ENCODE measurements at places on chromosomes 12 and 14.

GRCh38 chr12:80602455-80602854, 105.0 kb upstream of the MYF6 start:
- DNase-seq: no peak

- no peak for DNase-seq
Observed at GRCh38 chr12:40464121-40464520, 228.1 kb upstream of the CNTN1 start.

GRCh38 chr12:120885521-120885920, 18.6 kb downstream of the SPPL3 start:
- DNase-seq: no peak

DNA sequence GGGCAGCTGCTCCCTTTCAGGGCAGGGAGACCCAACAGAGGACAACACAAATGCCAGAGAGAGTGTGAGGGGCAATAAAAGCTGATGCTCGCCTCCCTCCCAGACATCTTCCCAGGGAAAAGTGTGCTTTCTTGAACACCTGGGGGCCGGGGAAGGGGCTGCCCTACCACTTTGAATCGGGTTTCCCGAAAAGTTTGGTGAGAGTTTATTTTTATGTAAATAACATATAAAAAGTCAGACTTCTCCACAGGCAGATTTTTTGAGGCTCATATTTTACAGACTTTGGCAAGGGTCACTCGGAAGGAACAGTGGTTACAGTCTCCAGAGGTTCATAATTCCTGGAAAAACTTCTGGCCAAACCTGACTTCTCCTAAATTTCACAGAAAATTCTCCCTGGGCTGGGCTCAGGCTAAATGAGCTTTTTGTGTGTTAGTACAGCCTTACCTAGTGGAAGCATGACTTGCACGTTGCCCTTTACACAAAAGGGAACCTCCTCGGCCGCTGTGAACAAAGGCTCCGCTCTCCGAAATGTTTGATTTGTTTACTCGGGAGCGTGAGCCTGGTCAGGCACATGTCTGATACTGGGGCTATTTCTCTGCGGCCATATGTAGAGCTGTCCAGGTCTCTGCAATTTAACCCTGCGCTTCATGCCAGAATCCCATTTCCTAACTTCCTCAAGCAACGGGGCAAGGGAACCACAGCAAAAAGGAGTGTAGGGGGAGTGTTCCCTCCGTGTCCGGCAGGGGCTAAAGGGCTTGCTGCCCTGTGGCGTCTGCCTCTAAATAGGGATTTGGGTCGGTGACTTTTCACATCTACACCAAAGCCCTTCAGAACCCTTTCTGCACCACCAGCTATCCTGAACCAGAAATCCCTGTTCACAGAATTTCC, 3.4 kb downstream of the RTL1 start:
- no peak for DNase-seq

DNA sequence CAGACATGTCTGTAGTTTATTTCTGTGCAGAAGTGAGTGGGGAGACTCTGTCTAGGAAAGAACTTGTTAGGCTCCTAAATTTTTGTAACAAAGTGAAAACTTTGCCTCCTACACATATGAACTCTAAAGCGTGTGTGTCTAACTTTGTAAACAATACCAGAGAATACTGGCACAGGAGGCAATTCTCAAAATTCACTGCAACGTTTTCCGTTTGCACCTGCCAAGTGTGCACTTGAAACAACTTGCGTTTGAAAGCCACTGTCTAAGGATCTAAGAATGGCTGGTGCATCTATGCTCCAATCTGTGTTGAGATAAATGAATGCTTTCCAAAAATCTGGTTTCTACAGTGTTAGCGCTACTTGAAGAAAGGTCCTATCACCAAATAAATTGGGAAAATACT, 15.3 kb downstream of the GRIP1 start:
- DNase-seq: no peak

GRCh38 chr12:96360550-96360949, 39.7 kb downstream of the CDK17 start:
- no peak for DNase-seq

DNA sequence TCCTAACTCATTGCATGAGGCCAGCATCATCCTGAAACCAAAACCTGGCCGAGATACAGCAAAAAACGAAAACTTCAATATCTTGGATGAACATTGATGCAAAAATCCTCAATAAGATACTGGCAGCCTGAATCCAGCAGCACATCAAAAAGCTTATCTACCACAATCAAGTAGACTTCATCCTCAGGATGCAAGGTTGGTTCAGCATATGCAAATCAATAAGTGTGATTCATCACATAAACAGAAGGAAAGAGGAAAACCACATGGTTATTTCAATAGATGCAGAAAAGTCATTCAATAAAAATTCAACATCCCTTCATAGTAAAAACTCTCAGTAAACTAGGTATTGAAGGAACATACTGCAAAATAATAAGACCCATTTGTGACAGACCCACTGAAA, 56.5 kb upstream of the PPFIA2 start:
- DNase-seq: no peak

- DNase-seq: no peak
Observed at GRCh38 chr12:104360157-104360556, 56.6 kb downstream of the EID3 start.

DNA sequence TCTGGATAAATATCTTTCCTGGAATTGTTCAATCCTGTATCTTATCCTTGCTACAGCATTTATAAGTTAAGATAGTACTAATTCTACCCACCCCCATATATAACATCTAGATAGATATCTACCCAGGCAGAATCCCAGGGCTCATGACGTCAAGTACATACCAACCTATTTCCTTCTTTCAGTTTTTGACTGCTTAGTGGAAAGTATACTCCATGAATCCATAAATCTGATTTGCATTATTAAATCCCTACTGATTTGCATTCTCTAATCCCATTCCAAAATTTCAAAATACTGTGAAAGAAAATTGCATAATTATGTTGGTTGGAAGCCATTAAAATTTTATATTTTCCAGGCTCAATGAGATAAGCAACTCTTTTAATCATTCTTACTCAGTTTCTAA, 111.7 kb downstream of the KITLG start:
- DNase-seq: no peak

- DNase-seq: no peak
Observed at GRCh38 chr12:105041186-105041585, 43.1 kb downstream of the ALDH1L2 start.

DNA sequence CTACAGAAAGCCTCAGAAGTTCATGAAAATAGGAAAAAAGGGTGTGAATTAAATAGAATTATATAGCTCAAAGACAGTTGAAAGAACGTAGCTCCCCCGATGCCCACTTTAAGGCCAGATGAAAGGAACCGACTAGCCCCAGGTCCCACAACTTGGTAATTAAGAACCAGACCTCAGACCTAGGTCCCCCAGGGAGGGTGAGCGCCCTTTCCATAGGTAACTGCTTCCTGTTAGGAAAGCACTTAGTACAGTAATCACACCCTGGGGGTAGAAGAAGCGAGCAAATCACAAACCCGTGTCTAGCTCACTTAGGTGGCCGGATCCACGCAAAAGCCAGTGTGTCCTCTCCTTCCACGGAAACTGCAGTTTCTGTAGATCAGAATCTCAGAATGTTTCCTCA, 77.1 kb downstream of the PLXNC1 start:
- no peak for DNase-seq

DNA sequence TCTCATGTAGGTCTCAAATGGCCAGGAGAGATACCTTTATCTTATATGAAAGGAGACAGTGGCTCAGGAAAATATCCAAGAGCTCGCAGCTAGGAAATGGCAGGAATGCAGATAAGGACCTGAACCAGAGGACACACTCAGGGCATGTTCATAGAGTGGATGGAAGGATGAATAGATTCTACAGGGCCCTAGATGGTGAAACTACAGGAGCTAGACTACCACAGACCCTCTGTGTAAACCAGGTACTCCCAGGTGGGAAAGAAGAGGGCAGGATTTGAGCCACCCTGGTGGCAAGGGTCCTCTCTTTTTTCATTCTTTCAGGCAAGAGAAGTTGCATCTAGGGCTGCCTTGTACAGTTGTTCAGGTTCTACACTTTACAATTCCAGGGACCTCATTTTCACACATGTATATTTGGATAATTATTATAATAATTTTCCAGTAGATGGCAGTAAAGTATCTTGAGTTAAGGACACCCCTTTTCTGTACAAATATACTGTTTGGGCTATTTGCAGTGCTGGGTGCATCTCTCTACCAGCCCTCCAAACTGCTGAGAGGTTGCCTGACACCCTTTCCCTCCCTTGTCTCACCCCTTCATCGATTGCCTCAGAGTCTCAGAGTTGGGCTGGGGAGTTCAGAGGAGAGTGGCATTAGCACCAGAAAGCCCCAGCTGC, 10.5 kb upstream of the ZDHHC22 start:
- no peak for DNase-seq

DNA sequence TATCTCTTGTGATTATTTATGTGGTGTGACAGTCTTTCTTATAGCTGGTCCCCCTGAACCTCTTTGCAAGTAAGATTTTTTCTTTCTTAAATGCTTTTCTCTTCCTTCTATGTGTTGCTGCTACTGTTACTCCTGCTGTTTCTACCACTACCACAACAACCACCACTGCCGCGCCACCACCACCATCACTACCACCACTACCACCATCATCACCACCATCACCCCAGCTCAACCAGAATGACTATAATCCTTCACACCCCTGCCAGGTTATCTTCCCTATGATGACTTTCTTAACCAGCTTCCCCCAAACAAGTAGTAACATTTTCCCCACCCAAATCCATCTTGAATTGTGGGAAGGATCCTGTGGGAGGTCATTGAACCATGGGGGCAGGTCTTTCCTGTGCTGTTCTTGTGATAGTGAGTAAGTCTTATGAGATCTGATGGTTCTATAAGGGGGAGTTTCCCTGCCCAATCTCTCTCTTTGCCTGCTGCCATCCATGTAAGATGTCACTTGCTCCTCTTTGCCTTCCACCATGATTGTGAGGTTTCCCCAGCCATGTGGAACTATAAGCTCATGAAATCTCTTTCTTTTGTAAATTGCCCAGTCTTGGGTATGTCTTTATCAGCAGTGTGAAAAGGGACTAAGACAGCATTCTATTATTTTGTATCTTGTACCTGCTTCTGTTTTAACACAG, 52.2 kb downstream of the CHST11 start:
- no peak for DNase-seq

GRCh38 chr12:7265251-7265650, 38.6 kb upstream of the ACSM4 start:
- DNase-seq: no peak

GRCh38 chr14:98077176-98077575, 1194.8 kb downstream of the BCL11B start:
- DNase-seq: no peak

- DNase-seq: no peak
Observed at GRCh38 chr12:46473634-46474329, 101.2 kb upstream of the SLC38A2 start.

DNA sequence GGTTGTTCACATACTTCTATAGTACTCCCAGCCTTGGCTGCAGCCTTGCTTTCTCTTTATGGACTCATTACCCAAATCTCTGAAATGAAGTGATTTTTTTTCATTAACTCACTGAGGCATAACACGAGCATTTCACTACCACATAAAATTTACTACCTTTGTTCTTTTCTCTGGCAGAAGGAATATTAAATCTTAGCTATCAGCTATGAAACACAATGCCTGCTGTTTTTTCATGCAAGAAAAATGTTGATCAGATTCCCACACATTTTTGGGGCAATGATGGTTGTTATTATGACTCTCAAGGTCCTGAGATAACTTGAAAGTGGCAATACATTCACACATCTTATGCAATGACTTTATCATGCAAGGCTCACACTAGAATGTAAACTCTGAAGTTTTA, 225.3 kb upstream of the ATP2B1 start:
- no peak for DNase-seq

DNA sequence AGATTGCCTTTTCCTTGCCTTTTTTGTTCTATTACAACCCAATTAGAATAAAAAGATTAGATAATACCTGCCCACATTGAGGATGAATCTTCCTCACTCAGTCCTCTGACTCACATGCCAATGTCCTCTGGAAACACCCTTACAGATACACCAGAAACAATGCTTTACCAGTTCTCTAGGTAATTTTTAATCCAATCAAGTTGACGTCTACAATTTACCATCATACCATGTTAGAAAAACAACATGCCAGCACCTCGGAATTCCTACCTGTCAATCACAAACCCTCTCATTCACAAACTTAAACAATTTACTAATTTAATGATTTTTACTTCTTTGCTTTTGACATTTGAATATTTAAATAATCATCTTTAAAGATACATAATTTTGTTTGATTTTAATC, 953.8 kb downstream of the TRHDE start:
- DNase-seq: no peak

DNA sequence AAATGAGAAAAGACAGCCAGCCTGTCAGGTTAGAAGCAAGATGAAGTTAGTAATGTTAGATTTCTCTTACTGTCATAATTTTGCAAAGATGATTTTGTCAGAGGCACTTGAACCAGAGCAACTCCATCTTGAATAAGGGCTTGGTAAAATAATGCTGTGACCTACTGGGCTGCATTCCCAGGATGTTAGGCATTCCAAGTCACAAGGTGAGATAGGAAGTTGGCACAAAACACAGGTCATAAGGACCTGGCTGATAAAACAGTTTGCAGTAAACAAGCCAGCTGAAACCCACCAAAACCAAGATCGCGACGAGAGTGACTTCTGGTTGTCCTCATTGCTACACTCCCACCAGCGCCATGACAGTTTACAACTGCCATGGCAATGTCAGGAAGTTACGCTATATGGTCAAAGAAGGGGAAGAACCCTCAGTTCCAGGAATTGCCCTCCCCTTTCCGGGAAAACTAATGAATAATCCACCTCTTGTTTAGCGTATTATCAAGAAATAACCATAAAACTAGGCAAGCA, 1313.5 kb upstream of the TMEM132C start:
- DNase-seq: no peak

DNA sequence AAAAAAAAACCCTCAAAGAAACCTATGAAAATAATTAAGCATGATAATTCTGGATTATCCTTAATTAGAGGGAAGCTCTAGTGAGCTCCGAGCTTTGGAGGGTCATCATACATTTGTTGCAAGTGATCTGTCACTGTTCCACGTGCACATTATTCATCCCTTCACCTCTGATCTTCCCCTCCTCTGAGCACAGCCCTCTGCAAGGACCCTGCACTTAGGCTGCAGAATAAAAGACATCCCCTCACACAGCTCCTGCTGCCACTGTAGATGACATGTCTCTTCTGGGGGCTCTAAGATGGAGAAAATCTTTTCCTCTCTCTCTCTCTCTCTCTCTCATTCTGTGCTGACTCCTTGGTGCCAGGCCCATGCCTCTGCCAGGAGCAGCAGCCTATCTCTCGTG, 300.4 kb downstream of the EGLN3 start:
- DNase-seq: no peak

- no peak for DNase-seq
Observed at GRCh38 chr14:96086574-96087077, 47.5 kb downstream of the C14orf132 start.

DNA sequence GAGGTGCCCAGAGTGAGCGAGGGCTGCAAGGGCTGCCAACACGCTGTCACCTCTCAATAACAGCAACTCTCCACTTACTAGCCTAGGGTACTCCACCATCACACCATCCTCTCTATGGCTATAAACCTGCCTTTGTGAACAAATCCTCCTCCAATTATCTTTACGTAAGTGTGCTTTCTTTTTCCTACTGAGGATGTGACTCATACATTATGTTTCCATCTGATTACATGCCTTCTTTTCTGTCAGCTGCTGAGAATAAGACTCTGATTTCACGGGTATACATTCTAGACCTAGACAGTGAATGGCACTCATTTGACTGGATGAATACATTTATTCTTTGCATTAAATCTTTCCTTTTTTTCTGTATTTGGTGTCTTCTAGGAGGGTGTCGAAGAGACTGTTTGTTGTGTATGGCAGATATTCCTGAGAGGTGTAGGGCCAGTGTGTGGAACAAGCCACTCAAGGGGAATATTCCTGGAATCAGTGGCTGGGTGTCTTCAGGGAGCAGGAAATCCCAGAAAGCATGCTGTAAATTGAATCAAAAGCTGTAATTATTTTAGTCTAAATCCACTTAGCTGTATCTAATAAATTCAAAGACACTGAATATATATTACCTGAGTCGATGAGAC, 327.3 kb upstream of the TMTC1 start:
- no peak for DNase-seq
